ENCODE measurements at places on chromosomes 11 and 22.
A peak's percentile ranks its signal among the peaks of the same experiment; 100 is the strongest.

DNA sequence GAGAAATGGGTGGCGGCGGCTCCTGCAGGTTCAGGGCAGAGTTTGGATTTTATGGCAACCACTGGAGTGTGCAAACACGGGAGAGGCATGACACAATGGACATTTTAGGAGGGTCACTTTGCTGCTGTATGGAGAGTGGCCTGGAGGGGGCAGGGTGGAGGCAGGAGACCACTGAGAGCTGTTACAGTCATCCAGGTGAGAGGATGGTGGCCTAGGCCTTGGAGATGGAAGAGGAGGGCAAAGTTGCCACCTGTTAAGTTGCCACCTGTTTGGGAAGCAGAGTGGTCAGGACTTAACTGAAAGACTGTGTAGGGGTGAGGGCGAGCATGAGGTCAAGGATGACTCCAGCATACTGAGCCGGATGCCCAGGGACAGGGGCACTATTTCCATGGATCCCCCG, 2.3 kb upstream of the RAD9A start:
- DNase-seq, result peak; percentile 61

- no peak for DNase-seq
Observed at GRCh38 chr11:76803023-76803422, 19.9 kb downstream of the TSKU start.

GRCh38 chr22:40610329-40610850, 26.1 kb downstream of the MRTFA start:
- no peak for DNase-seq

DNA sequence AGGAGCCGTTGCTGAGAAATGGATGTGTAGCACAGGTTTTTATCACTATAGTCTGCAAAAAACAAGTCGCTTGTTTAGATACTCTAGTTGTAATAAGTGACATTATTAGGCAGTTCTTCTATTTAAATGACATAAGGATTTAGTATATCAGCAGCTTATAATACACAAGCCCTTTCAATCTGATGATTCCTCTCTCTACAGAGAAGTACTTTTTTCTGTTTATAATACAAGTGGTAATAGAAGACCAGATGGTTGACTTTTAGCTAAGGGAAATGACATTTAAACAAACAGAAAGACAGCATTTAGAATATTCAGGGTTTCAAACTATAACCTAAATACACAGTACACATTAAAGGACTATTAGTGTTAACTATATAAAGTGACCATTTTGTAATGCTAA, 60.4 kb downstream of the IMMP1L start:
- no peak for DNase-seq

DNA sequence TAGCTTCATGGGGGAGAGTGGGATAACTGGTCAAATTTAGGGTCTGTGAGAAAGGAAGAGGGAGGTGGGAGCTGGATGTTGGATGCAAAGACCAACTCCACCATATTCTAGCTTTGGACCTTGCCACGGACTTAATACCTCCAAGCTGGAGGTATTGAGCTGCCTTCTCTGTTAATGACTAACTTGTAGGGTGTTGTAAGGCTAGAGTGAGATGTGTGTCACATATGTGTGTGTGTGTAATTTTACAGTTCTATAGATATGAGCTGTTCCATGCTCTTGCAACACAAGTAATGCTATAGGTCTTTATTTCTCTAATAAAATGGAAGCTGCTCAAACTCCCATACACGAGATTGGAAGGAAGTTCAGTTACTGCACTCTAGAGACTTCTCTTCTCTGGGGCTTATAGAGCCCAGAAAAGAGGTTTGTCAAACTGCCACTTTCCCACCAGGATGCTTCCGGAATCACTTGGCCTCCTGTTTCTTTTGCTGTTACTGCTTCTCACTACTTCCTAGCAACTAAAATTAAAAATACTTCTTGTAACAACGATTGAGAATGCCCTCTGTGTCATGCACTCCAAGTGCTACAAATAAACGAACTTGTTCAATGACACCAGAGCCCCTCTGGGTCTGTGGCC, 16.0 kb upstream of the FJX1 start:
- DNase-seq, result no peak

DNA sequence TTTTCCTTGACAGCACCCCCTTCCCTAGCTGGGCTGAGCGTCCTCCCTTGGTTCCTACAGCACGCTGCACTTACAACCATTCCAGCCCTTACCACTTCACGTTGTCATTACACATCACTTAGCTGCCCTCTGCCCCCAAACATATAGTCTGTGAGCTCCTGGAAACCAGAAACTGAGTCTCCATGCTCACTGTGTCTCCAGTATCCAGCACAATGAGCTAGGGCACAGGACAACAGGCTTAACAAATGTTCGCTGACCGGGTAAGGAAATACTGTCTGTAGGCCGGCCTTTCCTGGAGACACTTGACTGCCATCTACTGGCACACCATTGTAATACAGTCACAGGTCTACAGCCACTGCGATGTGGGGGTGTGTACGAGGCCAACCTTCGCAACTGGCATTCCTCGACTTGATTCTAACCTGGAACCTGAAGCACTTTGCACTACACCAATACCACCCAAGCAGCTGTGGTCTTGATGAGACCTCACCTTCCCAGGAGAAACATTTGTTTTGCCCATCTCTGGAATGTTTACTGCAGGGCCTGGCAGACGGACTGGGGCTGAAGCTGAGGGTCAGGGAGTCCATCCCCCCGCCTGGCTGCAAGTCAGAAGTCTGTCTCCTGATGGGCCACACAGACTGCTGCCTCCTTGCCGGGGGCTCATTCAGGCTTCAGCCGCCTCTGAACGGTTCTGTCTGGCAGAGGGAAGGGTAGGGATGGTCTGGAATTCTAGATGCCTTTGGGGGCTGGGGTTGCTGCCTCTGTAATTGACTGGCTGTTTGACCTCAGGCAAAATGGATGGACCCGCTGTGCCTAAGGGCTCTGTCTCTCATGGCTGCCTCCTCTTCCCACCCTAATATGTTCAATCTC, 72.0 kb downstream of the SYN3 start:
- peak; percentile 58 for DNase-seq

DNA sequence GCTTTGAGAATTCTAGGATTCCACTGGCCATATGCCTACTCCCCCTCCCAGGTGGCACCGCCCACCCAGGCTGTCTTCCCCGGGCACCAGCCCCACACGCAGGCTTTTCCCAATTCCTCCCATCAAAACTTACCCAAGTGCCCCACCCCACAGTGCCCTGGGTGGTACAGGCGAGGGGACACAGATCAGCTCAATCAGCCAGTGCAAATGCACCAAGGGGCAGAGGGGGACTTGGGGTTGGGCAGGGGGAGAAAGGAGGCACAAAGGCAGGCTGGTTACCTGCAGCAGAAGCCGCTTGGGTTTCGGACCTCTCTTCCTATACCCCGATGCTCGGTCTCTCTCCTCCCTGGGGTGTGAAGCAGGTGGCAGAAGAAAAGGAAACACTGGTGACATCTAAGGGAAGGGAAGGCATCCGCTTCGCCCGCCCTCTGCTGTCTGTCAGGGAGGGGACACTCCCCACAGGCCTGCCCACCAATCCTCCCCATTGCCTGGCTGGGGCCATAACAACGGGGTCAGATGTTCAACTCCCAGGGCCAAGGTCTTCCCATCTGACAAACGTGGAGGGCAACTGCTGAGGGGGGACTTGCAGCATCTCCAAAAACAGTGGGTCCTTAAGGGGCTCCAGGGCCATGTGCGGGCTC, 14.0 kb downstream of the CBX7 start:
- no peak for DNase-seq

All from cerebellar cortex (tissue), 1 donor.